ENCODE measurements at places on chromosomes 5 and 9.

- DNase-seq = no peak
These were observed 49.0 kb downstream of the NKD2 start for GRCh38 chr5:1057485-1058082.

DNA sequence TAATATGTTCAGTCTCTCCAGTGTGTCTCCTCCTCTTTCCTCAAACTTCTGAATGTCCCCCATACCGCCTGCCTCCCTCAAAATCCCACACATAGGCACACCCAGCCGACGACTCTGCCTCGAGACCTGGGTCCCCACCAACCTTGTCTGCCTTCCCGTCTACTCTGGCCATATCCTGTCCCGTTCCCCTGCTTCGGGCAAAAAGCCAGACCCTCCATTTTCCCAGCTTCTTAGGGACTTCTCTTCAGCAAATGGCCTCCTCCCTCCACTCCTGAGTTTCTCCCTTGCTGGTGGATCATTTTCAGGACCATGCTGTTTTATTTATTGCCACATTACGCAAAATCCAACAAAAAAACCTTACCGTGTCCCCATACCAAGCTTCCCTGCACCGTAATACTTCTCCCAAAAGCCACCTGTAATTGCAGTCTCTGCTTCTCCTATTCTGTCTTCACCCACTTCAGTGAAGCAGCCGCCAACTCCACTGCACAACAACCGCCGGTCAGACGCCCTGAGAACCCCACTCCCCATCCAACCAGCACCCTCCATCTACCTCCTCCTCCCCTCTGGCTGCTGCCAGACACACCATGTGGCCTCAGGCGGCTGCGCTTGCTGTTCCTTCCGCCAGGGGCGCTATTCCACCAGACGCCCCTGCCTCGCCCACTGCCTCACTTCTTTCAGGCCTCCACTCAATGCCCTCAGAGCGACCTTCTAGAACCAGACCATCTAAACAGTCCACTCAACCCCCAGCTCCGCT is 117.0 kb downstream of the TRPM6 start:
- no peak for DNase-seq

GRCh38 chr9:131197160-131197911 is 72.0 kb downstream of the NUP214 start:
- no peak for DNase-seq

- peak; percentile 18 for DNase-seq
These were observed 1.1 kb upstream of the GNA14 start for GRCh38 chr9:77649109-77649812.

- DNase-seq = peak; percentile 32
These were observed 13.2 kb downstream of the DIPK1B start for GRCh38 chr9:136725612-136726011.

GRCh38 chr5:130708754-130709153 is 456.3 kb downstream of the HINT1 start:
- DNase-seq = peak; percentile 20

DNA sequence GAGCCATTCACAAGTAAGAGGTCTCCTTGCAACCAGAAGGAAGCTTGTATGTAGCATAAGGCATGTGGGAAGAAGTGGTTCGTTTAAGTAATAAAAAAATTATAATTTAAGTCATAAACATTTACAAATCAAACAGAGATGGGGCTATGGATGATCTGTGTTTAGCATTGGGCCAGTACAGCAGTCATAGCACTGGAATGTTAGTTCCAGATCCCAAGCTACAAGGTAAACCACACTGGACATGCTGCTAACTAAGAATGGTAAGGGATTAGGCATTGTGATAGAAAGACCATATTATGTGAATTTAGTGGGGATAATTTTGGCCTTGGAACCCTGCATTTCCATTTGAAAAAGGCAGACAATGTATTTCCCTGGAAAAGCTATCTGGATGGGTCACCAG is 170.4 kb upstream of the KCNN2 start:
- DNase-seq = no peak

DNA sequence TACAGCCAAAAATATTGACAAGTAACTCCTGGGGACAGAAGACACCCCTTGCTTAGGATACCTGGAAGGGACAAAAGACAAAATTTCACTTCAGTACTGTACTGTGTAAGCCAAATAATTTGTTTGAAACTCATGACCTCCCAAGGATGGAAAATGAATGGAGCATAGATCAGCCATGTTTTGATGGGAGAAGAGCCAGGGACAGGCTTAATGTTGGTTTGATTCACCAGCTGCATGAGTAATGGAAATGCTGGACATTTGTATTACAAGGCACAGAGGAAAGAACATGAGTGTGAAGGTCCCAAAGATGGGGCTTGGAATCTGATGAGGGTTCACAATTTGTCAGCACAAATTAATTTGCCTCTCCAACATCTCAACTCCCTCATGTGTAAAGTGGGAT is 122.8 kb downstream of the ENC1 start:
- peak; percentile 89 for DNase-seq

GRCh38 chr5:127228540-127229184 is 61.9 kb upstream of the MEGF10 start:
- DNase-seq = no peak

GRCh38 chr9:105908069-105908468 is 213.7 kb downstream of the TMEM38B start:
- DNase-seq = no peak

DNA sequence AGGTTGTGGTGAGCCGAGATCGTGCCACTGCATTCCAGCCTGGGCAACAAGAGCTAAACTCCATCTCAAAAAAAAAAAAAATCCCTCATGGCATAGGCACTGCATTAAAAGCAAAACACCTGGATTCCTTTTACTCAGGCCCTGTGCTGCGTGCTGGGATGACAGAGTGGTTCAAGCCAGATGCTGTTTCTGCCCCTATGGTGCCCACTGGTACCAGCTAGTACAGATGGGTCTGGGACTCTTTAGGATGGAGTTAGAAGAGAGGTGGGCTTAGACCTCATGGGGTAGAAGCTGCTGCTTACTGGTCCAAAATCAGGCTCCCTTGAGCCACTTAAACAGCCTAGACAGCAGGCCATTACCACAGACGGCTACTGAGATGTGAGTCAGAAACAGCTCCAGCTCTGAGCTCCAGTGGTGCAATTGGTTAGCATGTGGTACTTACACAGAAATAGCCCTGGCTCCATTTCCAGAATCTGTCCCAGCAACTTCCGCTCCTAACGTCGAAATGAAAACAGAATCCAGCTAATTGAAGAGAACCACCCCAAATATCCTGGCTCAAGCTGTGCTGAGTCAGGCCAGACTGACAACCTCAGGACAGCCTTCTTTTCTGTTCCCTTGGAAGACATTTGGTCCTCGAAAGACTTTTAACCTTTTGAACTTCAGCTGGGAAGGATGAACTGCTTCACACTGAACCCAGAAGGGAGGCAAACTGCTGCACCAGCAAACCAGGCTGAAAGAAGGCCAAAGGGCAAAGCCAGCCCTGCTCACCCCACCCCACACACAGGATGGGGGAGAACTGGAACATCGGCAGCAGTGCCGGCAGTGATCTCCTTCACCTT is 15.5 kb downstream of the C5orf15 start:
- peak; percentile 98 for DNase-seq

GRCh38 chr5:52867809-52868208 is 80.1 kb downstream of the ITGA1 start:
- peak; percentile 36 for DNase-seq

- no peak for DNase-seq
These were observed 142.9 kb downstream of the DOCK8 start for GRCh38 chr9:357560-357959.

- DNase-seq = no peak
These were observed 30.1 kb upstream of the NFIB start for GRCh38 chr9:14344053-14344524.

- no peak for DNase-seq
These were observed 185.0 kb downstream of the CSNK1G3 start for GRCh38 chr5:123696921-123697341.

GRCh38 chr5:91219091-91219802 is 163.9 kb downstream of the ARRDC3 start:
- DNase-seq = peak; percentile 73

GRCh38 chr9:95936579-95937075 is 61.1 kb downstream of the ERCC6L2 start:
- no peak for DNase-seq

GRCh38 chr9:94799578-94800264 is 73.2 kb downstream of the AOPEP start:
- DNase-seq = peak; percentile 95

DNA sequence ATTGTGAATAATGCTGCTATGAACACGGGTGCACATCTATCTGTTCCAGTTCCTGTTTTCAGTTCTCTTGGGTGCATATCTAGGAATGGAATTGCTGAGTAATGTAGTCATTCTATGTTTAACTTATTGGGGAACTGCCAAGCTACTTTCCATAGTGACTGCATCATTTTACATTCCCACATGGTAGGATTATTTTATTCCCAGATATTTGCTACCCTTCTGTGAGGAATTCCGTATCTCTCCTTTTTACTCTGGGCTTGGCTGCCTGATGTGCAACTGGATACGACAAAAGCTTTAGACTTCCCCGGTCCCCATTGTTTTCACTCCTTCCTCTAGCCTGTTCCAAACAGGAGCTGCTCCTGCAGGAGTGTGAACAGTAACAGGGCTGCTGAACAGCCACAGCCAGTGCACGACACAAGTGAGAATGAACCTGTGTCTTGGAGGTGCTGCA is 7.2 kb downstream of the TAS2R1 start:
- peak; percentile 84 for DNase-seq

DNA sequence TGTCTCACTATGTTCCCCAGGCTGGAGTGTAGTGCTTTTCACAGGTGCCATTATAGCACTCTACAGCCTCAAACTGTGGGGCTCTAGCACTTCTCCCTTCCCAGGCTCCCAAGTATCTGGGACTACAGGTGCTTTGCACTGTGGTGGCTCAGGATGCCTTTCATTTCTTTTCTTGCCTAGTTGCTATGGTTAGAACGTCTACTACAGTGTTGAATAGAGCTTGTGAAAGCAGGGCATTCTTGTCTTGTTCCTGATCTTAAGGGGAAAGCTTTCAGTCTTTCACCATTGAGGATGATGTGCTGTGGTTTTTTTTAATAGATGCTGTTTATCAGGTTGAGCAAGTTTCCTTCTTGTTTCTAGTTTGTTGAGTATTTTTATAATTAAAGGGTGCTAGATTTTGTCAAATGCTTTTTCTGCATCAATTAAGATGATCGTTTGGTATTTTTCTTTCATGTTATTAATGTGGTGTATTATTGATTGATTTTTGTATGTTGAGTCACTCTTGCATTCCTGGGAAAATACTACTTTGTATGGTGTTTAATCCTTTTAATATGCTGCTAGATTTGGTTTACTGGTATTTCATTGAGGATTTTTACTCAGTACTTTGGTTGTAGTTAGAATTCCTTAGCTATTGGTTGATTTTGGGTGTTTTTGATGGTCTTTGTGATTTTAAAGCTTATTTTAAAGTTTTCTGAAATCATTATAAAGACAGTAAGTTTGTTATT is 35.6 kb downstream of the GPBP1 start:
- peak; percentile 27 for DNase-seq

DNA sequence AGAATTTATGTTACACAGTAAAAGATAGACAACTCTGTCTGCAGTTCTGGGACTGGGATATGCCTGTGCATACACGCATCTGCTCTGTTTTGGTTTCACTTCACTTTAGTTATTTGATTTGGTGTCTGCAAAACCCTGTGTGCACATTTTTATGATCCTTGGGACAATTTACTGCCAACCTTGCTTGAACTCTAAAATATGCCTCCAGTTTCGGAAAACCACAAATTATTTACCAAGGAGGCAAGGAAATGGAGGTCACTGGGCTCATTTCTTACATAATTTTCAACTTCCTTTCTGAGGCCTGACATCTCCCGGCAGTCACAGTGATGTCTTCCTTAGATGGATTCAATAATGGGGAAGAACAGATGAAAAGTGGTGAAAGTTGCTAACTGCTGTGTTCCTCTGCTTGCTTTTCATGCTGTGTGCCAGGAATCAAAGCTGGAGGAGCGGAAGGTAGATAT is 61.2 kb upstream of the TAF11L2 start:
- DNase-seq = no peak

DNA sequence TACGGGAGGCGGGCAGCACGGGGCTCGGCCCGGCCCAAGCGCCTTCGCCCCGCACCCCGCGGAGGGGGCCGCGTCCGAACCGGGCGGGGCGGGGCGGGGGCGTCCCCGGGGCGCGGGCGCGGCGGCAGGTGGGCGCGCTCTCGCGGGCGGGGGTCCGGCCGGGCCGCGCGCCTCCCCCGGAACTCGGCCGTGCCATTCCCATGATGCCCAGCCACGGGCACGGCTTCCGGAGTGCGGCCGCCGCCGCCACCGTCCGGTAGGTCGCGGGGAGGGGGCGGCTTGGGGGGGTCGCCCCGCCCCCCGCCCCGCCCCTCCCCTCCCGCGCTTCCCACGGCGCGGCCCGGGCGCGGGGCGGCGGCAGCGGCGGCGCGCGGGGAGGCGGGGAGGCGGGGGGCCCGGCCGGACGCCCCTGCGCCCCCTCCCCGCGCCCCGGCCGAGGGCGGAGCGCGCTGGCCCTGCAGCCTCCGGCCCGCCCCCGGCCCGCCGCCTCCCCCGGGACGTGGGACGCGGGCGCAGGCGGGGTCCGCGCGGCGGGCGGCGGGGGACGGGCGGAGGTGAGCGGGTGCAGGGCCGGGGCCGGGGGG is at the start of gene PPP1R26:
TSS of gene PPP1R26 (plus strand) at position 314 of the 584 bp plus-strand sequence. CDS start 4,729 bp downstream, outside the sequence.
- DNase-seq = no peak

- DNase-seq = no peak
These were observed at the start of gene PTGDS for GRCh38 chr9:136977223-136977622. PTGDS (plus strand) TSS chr9:136977504; CDS start chr9:136977579, 75 bp downstream.

GRCh38 chr9:106866243-106866642 is 3.3 kb downstream of the ZNF462 start:
- no peak for DNase-seq

DNA sequence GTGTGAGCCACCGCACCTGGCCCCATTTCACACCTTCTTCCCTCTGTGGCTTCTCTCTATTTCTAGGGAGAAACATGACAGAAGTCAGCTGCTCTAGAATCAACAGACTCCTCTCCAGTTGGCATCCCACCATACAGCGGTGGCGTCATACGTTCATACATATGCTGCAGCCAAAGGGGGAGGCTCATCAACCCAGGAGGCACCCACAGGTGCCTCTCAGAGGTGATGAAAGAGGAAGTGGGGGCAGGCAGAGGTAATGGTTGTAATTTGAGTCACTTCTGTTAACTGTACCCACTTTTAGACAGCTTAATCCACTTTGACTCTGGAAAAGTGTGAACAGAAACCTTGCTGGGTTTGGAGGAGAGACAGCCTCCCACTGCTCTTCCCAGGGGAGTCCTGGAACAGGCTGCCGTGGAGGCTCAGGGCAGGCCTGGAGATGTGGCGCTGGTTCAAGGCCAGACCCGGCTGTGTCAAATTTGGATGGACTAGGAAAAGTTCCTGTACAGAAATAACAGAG is 47.3 kb upstream of the SUB1 start:
- DNase-seq = no peak

- no peak for DNase-seq
These were observed 85.5 kb upstream of the MARCHF11 start for GRCh38 chr5:16265141-16265540.

- DNase-seq = peak; percentile 27
These were observed 9.5 kb downstream of the GZMK start for GRCh38 chr5:55033568-55033967.

DNA sequence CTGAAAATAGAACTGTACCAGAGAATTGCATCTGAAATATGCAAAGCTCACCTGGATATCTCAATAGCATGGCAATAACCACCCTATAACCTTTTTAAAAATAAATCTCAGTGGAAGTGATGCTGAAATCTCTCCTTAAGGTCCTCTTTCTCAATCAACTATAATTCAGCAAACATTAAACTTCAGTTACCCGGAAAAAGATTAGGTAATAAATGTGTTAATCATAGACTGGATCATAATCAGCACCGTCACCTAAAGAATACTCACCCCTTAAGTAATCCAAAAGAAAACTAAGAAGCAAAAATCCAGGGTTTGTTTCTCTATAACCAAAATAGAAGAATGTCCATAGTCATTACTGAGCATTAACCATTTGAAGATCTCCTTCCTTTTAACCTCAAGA is 44.3 kb upstream of the DENND4C start:
- no peak for DNase-seq

GRCh38 chr5:171521219-171521633 is 101.8 kb downstream of the FGF18 start:
- peak; percentile 93 for DNase-seq

Data from astrocyte (in vitro differentiated cells and primary cell).